Activated T-cell treated with anti-CD3 and anti-CD28 coated beads for 24 hours (primary cell): ENCODE measurements at places on chromosomes 16 and 17.

DNA sequence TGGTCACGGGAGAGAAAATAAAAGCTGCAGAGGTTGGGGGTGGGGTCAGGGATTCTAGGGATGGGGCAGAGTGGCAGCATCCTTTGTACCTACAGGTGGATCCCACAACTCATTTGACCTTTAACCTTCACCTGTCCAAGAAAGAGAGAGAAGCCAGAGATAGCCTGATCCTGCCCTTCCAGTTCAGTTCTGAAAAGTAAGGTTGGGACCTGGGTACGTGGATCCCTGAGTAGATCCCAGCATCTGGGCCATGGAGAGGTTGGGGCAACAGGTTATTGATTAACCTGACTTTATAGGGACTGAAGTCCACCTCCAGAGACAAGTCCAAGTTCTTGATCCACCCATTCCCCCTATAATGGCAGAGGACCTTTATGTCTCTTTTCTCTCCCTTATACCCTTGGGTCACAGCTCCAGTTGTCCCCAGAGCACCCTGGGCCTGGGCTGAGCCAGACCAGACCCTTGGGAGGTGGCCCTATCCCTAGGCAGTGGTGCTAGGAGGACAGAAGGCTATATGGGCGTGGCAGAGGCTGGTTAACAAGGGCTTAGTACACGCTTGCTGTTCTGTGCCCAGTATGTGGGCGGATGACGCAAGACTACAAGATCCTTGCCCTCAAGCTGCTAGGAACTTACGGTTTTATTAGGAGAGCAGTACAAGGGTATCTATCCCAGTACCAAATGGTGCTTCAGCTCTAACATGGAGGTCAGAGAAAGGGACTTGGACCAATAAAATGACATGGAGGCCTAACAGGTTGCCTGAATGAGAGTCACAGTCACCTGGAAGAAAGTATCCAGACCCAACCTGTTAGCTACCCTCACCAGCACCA is 3.3 kb downstream of the CLDN7 start:
- no peak for DNase-seq

GRCh38 chr17:63142836-63143235 is 176.8 kb downstream of the TANC2 start:
- DNase-seq = no peak

- no peak for DNase-seq
Observed at GRCh38 chr17:9368631-9369030, 207.0 kb downstream of the STX8 start.

- peak; percentile 55 for DNase-seq
Observed at GRCh38 chr17:48577946-48578615, at the start of gene HOXB4. Gene HOXB4, minus strand, starts transcription at chr17:48578350. Its CDS starts 31 bp downstream, at chr17:48578319.

- DNase-seq = no peak
Observed at GRCh38 chr16:54193665-54194333, 92.8 kb downstream of the IRX3 start.

- DNase-seq = no peak
Observed at GRCh38 chr17:14209215-14209614, 27.4 kb downstream of the CDRT15 start.
